Caki2 (cell line): ENCODE measurements at places on chromosomes 11 and 22. TPM values are rescaled to one million over a fixed set of nuclear protein-coding genes. Genes with fewer than 3 reads are reported as not detected.

GRCh38 chr11:21622995-21623394 lies 569.9 kb upstream of the ANO5 start:
- no peak for DNase-seq

- DNase-seq: no peak
These were observed 6.8 kb downstream of the KMT2A start for GRCh38 chr11:118442908-118443589.

DNA sequence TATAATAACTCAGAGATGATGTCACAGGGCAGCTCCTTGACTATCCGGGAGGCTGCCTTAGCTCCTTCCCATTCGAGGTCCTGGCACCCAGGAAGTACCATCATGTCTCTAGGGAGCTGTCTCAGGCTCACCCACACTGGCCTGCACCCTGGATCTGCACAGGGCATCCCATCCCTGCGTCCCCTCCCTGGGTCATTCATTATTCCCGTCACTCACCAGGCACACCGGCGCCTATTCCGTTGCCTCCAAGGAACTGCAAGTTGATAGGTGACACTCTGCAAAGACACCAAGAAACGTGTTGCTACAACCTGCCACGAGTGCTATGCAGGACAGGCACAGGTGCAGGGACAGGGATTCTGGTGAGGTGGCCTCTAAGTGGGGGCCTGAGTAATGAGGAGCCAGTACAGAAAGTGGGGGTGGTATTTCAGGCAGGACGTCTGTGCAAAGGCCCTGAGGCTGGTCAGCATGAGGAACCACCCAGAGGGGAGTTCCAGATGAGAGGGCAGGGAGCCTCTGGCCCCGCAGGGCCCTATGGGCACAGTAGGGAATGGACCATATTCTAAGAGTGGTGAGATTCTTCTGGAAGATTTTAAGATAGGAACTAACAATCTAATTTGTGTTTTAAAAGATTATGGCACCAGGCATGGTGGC lies 71.6 kb upstream of the SHANK2 start:
- DNase-seq: no peak

DNA sequence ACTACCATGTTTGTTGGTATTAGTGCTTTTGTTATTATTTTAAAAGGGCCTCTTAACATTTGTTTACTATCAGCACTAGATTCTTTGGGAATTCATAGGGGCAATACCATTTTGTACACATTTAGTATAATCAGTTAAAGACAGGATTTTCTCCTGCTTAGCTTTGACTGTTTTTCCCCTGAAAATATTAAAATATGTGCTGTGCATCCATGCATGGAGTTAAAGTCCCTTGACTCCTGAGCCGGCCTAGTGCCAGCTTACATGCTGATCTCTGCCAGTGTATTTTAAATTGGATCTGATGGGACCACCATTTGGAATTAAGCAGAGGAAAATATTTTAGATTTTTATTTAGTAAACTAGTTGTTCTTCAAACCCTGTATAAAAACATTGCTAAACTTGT lies 161.4 kb downstream of the METTL15 start:
- DNase-seq: no peak

Gene C11orf97
- not detected in 2 replicates for total RNA-seq
